Liver (tissue), 10 donors: ENCODE measurements at places on chromosomes 6 and 20. TPM values are rescaled to one million over a fixed set of nuclear protein-coding genes. Genes with fewer than 3 reads are reported as not detected.

- no peak overlapping the region for H3K27ac ChIP-seq
- H3K4me1 ChIP-seq: peaks cover 4% of the 10 kb centered on the region
Measured at GRCh38 chr6:108469316-108469715, 91.4 kb upstream of the FOXO3 start.

- no peaks in the 10 kb centered on the region for H3K27me3 ChIP-seq
- H3K4me3 ChIP-seq: peak overlapping the region; percentile 68
- H3K27ac ChIP-seq: peak overlapping the region; percentile 97
- peaks cover 30% of the 10 kb centered on the region for H3K4me1 ChIP-seq
- H3K36me3 ChIP-seq: no peaks in the 10 kb centered on the region
Measured at GRCh38 chr6:125747589-125748405, 1.6 kb upstream of the HEY2 start.

- H3K4me1 ChIP-seq: no peaks in the 10 kb centered on the region
- H3K27me3 ChIP-seq: no peaks in the 10 kb centered on the region
- no peaks in the 10 kb centered on the region for H3K36me3 ChIP-seq
- DNase-seq: no peak
- no peak overlapping the region for H3K4me3 ChIP-seq
- H3K27ac ChIP-seq: no peak overlapping the region
Measured at GRCh38 chr6:89209457-89209856, 7.7 kb downstream of the GABRR1 start.

DNA sequence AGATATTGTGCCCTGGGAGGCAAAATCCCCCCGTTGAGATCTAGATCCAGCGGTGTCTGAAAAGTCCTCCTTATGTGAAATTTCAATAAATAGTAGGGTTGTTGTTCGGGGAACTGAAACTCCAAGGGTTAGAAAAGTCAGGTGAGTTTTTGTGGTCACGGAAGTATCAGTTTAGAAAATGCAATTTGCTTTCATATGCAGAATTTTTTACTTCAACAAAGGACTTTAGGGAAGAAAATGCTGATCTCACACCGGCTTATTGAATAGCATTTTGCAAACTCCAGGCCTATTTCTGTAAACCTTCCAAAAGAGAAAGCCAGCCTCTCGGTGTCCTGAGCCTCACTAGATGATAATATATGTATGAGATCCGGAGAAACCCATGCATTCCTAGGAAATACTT lies 254.7 kb downstream of the TSHZ2 start:
- H3K4me3 ChIP-seq: no peak overlapping the region
- no peak overlapping the region for H3K27ac ChIP-seq
- H3K27me3 ChIP-seq: no peaks in the 10 kb centered on the region

DNA sequence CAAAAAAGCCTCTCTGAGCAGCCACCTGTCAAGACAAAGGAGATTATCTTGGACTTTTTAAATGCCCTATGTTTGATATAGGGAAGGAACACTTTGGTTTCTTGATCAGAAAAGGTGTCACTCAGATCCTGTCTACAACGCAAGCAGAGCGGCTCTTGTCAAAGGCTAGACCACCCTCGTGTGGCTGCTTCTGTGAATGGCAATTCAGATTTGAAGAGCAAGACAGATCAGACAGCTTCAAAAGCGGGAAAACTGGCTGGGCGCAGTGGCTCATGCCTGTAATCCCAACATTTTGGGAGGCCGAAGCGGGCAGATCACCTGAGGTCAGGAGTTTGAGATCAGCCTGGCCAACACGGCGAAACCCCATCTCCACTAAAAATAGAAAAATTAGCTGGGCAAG lies 10.1 kb upstream of the NXT1 start:
- H3K36me3 ChIP-seq: no peaks in the 10 kb centered on the region
- H3K27ac ChIP-seq: no peak overlapping the region
- H3K4me3 ChIP-seq: no peak overlapping the region
- DNase-seq: no peak

GRCh38 chr6:158603261-158604047 lies 41.1 kb downstream of the DYNLT1 start:
- no peak overlapping the region for H3K27ac ChIP-seq
- H3K4me1 ChIP-seq: no peaks in the 10 kb centered on the region
- H3K36me3 ChIP-seq: peaks cover 6% of the 10 kb centered on the region
- DNase-seq: no peak

CPXM1 gene
- 0.23 TPM for polyA plus RNA-seq
